ENCODE measurements at places on chromosomes 16 and 17.

DNA sequence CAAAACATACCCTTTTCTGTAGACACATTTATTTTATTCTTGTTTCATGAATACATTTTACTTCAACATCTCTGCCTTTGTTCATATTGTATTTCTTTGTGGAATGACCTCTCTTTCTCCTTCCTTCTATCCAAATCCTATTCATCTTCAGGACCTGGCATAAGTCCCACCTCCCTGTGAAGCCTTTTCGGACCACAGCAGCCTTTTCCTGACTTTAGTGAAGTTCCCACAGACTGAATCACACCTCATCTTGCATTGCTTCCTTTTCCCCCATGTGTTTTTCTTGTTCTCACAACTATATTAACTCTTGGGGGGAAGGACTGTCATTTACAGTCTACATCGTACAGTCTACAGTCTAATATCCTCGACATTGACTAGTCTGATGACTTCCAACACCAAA, 58.2 kb downstream of the MFSD11 start:
- DNase-seq: no peak

- DNase-seq: no peak
Measured at GRCh38 chr16:87041286-87041685, 275.9 kb downstream of the C16orf95 start.

DNA sequence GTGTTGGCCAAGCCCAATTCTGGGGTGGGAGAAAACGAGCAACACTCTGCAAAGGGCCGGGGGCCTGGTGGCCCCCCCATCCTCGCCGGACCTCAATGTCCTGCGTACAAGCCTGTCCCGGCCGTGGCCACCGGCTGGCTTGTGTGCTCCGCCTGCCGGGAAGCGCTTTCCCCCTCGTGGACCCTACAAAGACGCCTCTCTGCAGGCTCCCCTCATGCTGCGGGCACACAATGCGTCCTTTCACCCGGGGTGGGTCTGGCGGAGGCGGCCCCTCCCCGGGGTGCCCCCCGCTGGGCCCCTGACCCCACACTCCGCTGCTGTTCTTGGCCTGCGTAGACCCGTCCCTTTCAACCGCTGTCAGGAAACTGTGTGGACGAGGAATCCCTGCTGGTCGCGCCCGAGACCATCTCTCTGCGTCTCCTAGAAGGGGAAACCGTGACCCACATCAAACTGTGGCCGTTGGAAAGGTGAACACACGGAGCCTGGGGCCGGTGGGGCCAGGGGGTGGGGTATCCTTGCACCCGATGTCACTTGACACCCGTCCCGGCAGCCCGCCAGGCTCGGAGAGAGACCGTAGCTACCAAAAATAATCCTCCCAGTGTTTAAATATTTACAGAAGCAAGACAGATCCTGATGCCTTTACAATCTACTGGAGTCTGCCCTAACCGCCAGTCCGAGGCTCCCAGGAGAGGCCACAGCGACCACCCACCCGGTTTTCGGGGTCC, 43.6 kb downstream of the TBC1D16 start:
- DNase-seq: no peak

- no peak for DNase-seq
Measured at GRCh38 chr17:82702231-82702927, 3.9 kb upstream of the RAB40B start.

GRCh38 chr16:2686912-2687507, 4.7 kb downstream of the KCTD5 start:
- DNase-seq: no peak

GRCh38 chr16:16018705-16019104, 69.3 kb downstream of the ABCC1 start:
- DNase-seq: no peak

DNA sequence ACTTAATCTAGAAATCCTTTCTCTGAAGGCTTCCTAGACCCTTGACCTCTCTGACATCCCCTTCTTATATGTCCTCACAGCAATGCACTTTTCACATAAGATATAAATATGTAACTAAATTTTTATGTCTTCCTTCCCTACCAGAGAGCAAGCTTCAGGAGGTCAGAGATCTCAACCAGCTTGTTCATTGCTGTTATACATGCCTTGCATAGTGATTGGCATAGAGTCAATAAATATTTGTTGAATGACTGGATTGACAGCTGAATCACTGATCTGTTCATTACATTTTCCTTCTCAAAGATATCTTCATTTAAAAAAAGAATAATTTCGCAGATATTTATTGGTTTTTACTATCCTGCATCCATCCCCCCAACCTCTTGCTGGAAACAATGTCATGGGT, 29.5 kb downstream of the HYDIN start:
- no peak for DNase-seq

DNA sequence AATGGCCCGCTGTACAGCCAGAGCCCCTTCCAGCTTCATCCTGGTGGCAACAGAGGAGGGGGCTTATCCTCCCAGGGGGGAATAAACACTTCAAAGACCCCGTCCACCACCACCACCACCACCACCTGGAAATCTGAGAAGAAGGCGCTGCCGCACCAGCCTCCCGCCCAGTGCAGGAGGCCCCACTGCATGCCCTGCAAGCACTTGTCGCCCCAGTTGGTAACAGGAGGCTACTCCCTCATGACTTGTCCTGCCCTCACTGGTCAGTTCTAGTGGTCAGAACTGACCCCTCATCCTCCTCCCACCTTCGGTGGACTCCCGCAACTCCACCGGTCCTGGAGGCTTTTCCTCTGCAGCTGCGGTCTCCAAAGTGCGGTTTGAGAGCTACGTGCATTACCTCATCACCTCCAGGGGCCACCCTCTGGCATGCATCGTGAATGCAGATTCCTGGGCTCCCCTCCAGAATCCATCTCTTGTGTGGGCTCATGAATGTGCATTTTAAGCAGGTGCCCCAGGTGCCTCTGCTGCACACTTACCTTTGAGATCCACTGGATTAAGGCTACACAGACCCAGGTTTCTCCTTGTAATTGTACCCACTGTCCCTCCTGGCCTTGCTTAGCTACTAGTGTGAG, 71.8 kb downstream of the SRCIN1 start:
- DNase-seq: no peak

DNA sequence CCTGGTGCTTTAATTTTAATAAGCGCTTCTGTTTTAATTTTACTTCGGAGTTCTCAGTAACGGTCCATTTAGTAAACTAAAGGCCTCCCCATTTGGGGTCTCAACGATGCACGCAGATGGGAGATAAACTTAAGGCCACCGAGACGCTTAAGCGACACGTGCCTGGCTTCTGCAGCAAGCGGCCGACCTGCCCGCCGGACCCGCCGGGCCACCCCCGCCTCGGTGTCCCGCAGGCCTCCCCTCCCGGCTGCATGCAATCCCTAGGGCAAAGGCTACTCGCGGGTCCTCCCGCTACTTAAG, 592 bp downstream of the GCSH start:
- DNase-seq: no peak

GRCh38 chr16:12575288-12575687, 228.4 kb downstream of the CPPED1 start:
- no peak for DNase-seq

GRCh38 chr17:77684803-77685798, 273.4 kb upstream of the TNRC6C start:
- no peak for DNase-seq

DNA sequence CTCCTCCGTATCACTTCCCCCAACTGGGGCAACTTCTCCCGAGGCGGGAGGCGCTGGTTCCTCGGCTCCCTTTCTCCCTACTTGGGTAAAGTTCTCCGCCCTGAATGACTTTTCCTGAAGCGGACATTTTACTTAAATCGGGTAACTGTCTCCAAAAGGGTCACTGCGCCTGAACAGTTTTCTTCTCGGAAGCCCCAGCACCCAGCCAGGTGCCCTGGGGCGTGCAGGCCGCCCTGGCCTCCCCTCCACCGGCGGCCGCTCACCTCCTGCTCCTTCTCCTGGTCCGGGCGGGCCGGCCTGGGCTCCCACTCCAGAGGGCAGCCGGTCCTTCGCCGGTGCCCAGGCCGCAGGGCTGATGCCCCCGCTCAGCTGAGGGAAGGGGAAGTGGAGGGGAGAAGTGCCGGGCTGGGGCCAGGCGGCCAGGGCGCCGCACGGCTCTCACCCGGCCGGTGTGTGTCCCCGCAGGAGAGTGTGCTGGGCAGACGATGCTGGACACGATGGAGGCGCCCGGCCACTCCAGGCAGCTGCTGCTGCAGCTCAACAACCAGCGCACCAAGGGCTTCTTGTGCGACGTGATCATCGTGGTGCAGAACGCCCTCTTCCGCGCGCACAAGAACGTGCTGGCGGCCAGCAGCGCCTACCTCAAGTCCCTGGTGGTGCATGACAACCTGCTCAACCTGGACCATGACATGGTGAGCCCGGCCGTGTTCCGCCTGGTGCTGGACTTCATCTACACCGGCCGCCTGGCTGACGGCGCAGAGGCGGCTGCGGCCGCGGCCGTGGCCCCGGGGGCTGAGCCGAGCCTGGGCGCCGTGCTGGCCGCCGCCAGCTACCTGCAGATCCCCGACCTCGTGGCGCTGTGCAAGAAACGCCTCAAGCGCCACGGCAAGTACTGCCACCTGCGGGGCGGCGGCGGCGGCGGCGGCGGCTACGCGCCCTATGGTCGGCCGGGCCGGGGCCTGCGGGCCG, 1.6 kb downstream of the HIC1 start:
- no peak for DNase-seq

GRCh38 chr17:72714357-72714966, 378.0 kb downstream of the SLC39A11 start:
- DNase-seq: no peak

DNA sequence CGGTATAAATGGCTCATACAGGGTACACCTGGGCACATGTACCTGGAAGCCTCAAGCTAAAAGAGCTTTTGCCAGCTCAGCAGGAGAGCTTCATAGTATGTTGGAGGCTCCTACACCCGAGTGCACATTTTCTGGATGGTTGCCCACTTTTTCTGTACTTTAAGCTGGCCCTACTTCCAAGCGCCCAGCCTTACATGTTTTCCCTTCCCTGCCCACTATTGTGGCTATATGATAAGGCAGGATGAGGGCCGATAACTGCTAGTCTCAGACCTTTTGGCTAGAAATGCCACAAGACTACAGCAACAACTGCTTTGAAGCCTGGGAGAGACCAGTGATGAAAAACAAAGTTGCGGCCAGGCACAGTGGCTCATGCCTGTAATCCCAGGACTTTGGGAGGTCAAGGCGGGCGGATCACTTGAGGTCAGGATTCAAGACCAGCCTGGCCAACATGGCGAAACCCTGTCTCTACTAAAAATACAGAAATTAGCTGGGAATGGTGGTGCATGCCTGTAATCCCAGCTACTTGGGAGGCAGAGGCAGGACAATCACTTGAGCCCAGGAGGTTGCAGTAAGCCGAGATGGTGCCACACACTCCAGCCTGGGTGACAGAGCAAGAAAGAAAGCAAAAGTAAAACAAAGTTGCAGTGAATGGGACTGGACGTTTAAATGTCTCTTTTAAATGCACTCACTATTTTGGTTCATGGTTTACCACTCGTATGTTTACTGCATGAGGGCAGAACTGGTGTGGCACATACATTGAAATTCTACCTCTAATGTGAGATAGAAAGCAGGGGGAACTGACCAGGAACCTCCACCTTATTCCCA, 14.2 kb upstream of the MARCHF10 start:
- DNase-seq: no peak

GRCh38 chr16:84483882-84484565, 20.4 kb downstream of the MEAK7 start:
- DNase-seq: no peak

- no peak for DNase-seq
Measured at GRCh38 chr17:81961087-81961511, at the start of gene NOTUM. Gene NOTUM, minus strand, starts transcription at chr17:81961187. Its CDS starts 278 bp downstream, at chr17:81960909.

GRCh38 chr17:75922173-75922961, 17.7 kb upstream of the MRPL38 start:
- no peak for DNase-seq

DNA sequence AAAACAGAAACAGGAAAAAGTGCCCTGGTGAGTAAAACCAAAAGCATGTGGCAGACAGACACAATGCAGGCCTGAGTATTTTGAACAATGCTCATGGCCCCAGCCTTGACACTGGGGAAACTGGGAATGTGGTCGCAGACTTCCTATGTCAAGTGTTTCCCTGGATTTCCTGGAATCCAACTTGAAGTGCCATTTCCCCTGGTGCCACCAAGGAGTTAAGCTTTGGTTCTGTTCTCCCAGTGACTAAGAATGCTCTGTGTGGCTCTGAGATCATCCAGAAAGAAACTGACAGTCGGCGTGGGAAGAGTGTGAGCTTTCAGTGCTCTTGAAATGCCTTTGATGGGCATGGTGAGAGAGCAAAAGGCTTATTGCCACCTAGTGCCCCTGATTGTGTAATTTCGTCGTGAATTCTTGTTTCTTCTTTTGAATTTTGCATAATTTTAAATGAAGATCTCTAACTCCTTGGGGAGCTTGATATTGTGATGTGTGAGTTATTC, 96.0 kb downstream of the YPEL2 start:
- DNase-seq: no peak

DNA sequence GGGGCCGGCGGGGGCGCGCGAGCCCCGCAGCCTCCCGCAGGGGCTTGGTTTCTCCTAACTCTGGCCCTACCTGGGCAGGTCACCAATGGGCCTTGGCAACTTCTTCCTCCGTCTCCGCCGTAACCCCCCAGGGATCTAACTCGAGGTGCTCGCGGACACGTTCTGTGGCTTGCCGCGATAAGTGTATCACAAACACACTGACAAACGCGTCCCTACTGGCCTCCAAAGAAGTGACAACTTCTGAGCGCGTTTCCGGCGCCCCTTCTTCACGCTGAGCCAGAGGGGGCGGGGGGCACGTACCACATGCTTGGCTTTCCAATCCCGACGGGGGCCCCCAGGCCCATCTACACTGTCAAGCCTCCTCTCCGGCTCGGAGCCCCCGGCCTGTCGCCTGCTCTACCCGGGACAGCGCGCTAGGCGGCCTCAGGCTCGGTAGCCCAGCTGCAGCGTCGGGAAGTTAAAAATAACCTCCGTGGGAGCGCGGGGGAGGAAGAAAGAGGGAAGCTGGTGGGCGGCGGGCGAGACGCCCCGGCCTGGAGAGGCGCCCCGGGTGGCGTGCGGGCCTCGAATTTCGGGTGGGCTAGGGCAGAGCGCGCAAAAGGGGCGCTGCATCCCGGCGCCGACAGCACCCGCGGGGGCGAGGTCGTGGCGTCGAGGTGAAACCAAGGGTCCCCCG, 725 bp upstream of the SPHK1 start:
- DNase-seq: no peak

GRCh38 chr17:82876602-82877379, 37.0 kb upstream of the ZNF750 start:
- DNase-seq: no peak

DNA sequence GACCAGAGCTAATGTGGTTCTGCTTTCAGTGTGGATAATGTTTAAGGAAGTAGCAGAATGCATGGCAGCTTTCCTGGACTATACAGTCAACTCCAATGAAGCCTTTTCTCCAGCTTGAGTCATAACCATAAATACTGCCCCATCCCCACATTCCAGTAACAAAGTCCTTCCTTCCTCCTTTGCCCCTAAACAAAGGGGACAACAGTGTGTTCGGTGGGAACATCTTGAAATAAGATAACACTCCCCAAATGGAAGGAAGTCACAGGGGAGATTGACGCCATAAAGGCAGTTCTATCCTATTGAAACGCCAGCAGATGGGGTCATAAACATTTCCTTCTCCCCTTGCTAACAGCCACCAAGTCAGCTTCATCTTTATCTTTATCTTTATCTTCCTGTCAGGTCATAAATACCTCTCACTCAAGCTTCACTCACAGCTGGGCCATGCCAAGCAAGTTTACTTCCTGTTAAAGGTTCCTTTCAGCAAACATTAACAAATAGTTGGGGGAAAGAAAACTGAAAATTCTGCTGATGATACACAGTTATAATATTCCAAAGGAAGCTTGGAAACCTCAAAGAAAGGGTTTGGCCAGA, 136.7 kb downstream of the SNX11 start:
- DNase-seq: no peak

- peak; percentile 72 for DNase-seq
Measured at GRCh38 chr17:19004421-19005136, at the start of gene FAM83G. Gene FAM83G, minus strand, starts transcription at chr17:19004764. Its CDS starts 723 bp downstream, at chr17:19004041.

GRCh38 chr16:81601601-81602255, 157.1 kb downstream of the CMIP start:
- DNase-seq: no peak

Data from stimulated activated CD8-positive, alpha-beta memory T cell treated with anti-CD3 and anti-CD28 coated beads, Interleukin-15, amount 100 ng/mL, for 24 hours (primary cell).